Breast epithelium (tissue), 4 donors: ENCODE measurements at places on chromosomes 5 and 9.

- no peak for DNase-seq
Measured at GRCh38 chr5:451587-452458, 8.8 kb downstream of the EXOC3 start.

GRCh38 chr5:98424681-98425450 lies 348.6 kb upstream of the RGMB start:
- H3K36me3 ChIP-seq = no peaks in the 10 kb centered on the region
- no peaks in the 10 kb centered on the region for H3K4me1 ChIP-seq
- H3K27me3 ChIP-seq = no peaks in the 10 kb centered on the region
- H3K27ac ChIP-seq = no peak overlapping the region

- H3K4me1 ChIP-seq = no peaks in the 10 kb centered on the region
- no peak for DNase-seq
- no peaks in the 10 kb centered on the region for H3K27me3 ChIP-seq
- no peak overlapping the region for H3K27ac ChIP-seq
- H3K4me3 ChIP-seq = no peak overlapping the region
Measured at GRCh38 chr5:60101573-60101972, 208.0 kb upstream of the PDE4D start.

- no peaks in the 10 kb centered on the region for H3K36me3 ChIP-seq
- H3K4me3 ChIP-seq = no peak overlapping the region
- H3K27me3 ChIP-seq = no peaks in the 10 kb centered on the region
- DNase-seq = no peak
- no peaks in the 10 kb centered on the region for H3K4me1 ChIP-seq
- no peak overlapping the region for H3K27ac ChIP-seq
Measured at GRCh38 chr5:96516631-96517071, 83.6 kb upstream of the PCSK1 start.

- H3K4me1 ChIP-seq = no peaks in the 10 kb centered on the region
- H3K27ac ChIP-seq = no peak overlapping the region
- H3K36me3 ChIP-seq = no peaks in the 10 kb centered on the region
Measured at GRCh38 chr5:2797981-2798380, 46.5 kb upstream of the IRX2 start.

DNA sequence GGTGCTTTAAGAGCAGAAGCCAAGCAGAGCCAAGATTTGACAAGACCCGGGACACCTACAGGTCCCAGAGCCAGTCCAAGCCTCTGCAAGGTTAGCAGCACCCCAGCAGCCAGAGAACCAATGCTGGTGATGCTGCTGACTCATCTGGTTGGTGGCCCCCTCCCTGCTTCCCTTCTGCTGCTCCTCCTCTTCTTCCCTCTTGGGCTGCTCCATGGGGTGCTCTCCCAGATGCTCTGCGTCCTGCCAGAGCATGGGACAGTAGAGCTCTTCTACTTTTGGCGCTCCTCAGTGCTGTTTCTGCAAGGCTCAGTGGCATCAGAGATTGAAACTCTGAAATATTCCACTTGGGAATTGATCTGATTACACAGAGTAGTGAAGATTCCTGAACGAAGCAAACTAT lies 76.1 kb upstream of the SAP30L start:
- H3K4me3 ChIP-seq = no peak overlapping the region
- H3K27ac ChIP-seq = no peak overlapping the region
- no peaks in the 10 kb centered on the region for H3K36me3 ChIP-seq
- no peaks in the 10 kb centered on the region for H3K27me3 ChIP-seq

DNA sequence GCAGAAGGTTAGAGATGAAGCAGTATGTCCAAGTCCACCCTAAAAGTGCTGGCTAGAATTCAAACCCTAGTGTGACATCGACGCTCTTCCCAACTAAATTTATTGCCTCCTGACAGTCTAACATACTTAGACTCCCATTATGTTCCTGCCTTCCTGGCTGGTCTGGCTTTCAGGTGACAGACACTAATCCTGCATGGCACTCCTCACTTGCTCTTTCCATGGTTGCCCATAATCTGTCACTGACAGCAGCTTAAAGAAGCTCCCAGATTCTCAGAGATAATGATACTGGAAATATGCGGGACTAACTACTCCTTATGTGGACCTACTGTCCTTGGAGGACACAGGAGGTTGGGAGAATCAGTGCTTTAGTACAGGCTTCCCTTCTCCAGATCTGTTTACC lies 41.7 kb upstream of the HTR1A start:
- no peaks in the 10 kb centered on the region for H3K36me3 ChIP-seq
- no peaks in the 10 kb centered on the region for H3K4me1 ChIP-seq

DNA sequence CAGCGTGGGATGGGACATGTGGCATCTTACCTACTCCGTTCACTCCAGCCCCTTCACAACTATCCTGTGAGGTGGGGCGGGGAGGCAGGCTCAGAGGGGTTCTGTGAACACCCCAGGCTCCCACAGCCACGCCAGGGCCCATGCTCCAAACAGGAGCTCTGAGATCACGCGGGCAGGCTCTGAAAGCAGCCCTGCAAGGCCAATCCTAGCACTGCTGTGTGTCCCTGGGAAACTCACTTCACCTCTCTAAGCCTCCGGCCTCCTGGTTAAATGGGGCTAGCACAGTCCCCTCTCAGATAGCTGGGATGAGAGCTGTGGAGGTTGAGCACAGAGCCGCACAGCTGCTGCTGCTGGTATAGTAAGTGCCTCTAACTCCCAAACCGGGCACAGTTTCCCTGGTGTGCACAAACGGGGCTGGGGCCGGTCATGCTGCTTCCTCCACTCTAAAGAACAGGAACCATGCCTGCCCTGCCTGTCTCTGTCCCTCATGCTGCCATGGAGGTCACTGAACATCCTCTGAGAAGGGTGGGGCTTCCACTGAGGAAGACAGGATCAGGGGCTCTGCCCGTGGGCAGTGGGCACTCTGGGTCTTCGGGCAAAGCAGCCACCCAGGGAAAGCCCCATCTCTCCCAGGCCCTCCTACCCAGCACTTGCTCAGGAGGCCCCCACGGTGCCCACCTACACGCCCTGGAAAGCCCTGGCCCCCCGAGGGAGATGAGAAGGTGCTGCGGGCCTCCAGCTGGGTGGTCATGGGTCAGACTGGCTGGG lies 13.0 kb upstream of the ASS1 start:
- H3K36me3 ChIP-seq = no peaks in the 10 kb centered on the region
- DNase-seq = no peak
- H3K4me3 ChIP-seq = no peak overlapping the region
- peaks cover 28% of the 10 kb centered on the region for H3K27me3 ChIP-seq
- H3K27ac ChIP-seq = no peak overlapping the region
- peaks cover 9% of the 10 kb centered on the region for H3K4me1 ChIP-seq

- H3K27me3 ChIP-seq = no peaks in the 10 kb centered on the region
- no peak overlapping the region for H3K4me3 ChIP-seq
- H3K4me1 ChIP-seq = no peaks in the 10 kb centered on the region
Measured at GRCh38 chr9:113635586-113635985, 172.1 kb downstream of the RGS3 start.

GRCh38 chr9:136403915-136404800 lies 4.2 kb upstream of the SNAPC4 start:
- H3K36me3 ChIP-seq = no peaks in the 10 kb centered on the region
- H3K27me3 ChIP-seq = no peaks in the 10 kb centered on the region
- no peak overlapping the region for H3K27ac ChIP-seq
- no peak overlapping the region for H3K4me3 ChIP-seq

DNA sequence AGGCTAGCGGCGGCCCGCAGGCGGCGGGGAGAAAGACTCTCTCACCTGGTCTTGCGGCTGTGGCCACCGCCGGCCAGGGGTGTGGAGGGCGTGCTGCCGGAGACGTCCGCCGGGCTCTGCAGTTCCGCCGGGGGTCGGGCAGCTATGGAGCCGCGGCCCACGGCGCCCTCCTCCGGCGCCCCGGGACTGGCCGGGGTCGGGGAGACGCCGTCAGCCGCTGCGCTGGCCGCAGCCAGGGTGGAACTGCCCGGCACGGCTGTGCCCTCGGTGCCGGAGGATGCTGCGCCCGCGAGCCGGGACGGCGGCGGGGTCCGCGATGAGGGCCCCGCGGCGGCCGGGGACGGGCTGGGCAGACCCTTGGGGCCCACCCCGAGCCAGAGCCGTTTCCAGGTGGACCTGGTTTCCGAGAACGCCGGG lies 253 bp downstream of the SLC12A2 start:
- no peaks in the 10 kb centered on the region for H3K36me3 ChIP-seq
- DNase-seq = peak; percentile 61
- H3K27me3 ChIP-seq = no peaks in the 10 kb centered on the region
- H3K4me3 ChIP-seq = peak overlapping the region; percentile 96
- H3K27ac ChIP-seq = peak overlapping the region; percentile 98
- H3K4me1 ChIP-seq = peaks cover 5% of the 10 kb centered on the region

DNA sequence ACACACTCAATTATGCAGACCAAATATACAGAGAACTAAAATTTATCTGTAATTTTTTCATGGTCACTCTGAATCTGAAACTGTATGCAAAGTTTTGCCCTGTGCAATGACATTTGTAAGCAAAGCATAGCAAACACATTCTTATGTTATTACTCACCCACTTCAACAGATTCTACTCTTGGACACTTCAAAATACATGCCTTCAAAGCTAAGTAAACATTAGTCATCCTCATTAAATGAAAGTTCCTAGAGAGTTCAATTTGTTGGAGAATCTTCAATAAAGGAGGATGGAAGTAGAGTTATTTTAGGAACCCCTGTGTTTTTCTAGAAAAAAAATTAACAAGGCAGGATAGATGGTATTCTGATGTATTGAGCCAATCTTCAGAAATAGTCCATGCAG lies 639.7 kb upstream of the C9orf72 start:
- no peak overlapping the region for H3K4me3 ChIP-seq
- no peak for DNase-seq
- H3K27ac ChIP-seq = no peak overlapping the region

DNA sequence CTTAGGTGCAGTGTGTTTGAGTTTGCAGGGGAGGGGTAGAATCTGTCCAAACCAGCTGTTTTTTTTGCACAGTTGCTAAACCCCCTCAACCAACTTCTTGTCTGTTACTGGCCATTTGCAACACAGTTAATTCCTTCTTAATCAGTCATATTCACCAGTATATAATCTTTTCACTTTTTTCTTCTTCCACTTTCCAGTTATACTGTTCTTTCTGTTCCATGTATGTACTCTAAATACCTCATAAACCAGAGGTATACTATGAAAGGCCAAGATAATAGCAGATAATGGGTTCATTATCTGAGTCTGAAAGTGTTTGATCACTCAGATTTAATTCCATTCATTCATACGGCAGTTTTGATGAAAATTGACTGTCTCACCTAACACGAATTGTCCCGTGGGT lies 11.1 kb downstream of the SMAD5 start:
- H3K36me3 ChIP-seq = no peaks in the 10 kb centered on the region
- no peaks in the 10 kb centered on the region for H3K27me3 ChIP-seq
- no peaks in the 10 kb centered on the region for H3K4me1 ChIP-seq

- no peak overlapping the region for H3K27ac ChIP-seq
- H3K27me3 ChIP-seq = no peaks in the 10 kb centered on the region
- no peaks in the 10 kb centered on the region for H3K4me1 ChIP-seq
- no peaks in the 10 kb centered on the region for H3K36me3 ChIP-seq
- H3K4me3 ChIP-seq = no peak overlapping the region
- DNase-seq = no peak
Measured at GRCh38 chr5:178327931-178328711, 95.5 kb upstream of the PHYKPL start.
